ENCODE measurements at places on chromosomes 4 and X.

- peak; percentile 90 for DNase-seq
These were observed 28.1 kb upstream of the TXK start for GRCh38 chr4:48162162-48162561.

- no peak for DNase-seq
These were observed 282.1 kb upstream of the GIMD1 start for GRCh38 chr4:106650701-106651100.

DNA sequence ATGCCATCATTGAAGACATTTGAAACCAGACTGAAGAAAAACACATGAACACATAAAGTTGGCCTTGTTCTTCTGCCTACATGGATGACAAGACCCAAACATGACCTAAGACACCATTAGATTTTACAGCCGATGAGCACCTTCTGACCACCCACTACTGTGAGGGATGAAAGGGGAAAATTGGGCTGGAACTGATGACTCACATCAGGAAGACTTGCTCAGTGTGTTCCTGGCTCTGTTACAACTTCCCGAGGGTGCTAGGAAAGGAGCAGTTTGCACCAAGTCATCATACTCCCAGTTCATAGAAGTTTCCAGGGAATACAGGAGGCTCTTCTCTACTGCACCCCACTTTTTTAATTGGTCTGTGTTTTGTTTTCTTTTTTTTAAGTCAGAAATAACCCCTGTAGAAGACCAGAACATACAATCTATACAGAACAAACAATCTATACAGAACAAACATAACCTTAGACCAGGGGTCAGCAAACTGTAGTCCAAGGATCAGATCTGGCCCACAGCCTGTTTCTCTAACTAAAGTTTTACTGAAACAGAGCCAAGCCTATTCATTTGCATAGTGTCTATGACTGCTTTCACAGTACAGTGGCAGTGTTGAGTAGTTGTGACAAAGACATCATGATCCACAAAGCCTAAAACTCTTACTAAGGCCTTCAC is 25.3 kb downstream of the BTC start:
- no peak for DNase-seq

DNA sequence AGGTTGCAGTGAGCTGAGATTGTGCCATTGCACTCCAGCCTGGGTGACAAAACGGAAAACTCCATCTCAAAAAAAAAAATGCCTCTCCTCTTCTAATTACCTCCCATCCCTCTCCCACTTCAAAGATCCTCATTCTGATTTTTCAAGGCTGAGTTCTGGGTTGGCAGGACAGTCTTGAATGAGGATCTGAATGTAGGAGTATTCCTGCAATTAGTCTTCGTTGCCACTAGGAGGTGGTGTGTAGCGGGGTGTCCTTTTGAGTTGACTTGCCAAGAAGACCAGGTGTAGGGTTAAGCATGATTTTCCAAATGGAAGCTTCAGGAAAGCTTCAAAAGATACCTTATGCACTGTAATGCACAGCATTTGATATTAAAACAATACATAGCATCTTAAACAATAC is 169.9 kb downstream of the ASMT start:
- no peak for DNase-seq

- DNase-seq, result no peak
These were observed 50.5 kb downstream of the CT47B1 start for GRCh38 chrX:120825146-120825545.

GRCh38 chr4:38044060-38044459 is 83.9 kb downstream of the PTTG2 start:
- DNase-seq, result no peak

- no peak for DNase-seq
These were observed 36.9 kb downstream of the ENPEP start for GRCh38 chr4:110512901-110513300.

GRCh38 chr4:47471591-47471990 is 8.1 kb upstream of the COMMD8 start:
- no peak for DNase-seq

- DNase-seq, result peak; percentile 3
These were observed 35.1 kb downstream of the FHL1 start for GRCh38 chrX:136182414-136182813.
